Progenitor cell of endocrine pancreas (in vitro differentiated cells): ENCODE measurements at places on chromosomes 16 and 17.

GRCh38 chr17:79975498-79976134 is 60.1 kb downstream of the TBC1D16 start:
- H3K36me3 ChIP-seq = peaks cover 7% of the 10 kb centered on the region
- no peak for DNase-seq
- H3K4me1 ChIP-seq = peaks cover under 1% of the 10 kb centered on the region
- no peak overlapping the region for H3K27ac ChIP-seq
- no peak overlapping the region for H3K4me3 ChIP-seq
- H3K27me3 ChIP-seq = no peaks in the 10 kb centered on the region

GRCh38 chr17:1360975-1361374 is 39.0 kb downstream of the YWHAE start:
- H3K4me1 ChIP-seq = peaks cover 8% of the 10 kb centered on the region
- peak overlapping the region; percentile 65 for H3K27ac ChIP-seq
- no peak for DNase-seq
- H3K36me3 ChIP-seq = peaks cover 26% of the 10 kb centered on the region
- H3K4me3 ChIP-seq = no peak overlapping the region

GRCh38 chr17:10821054-10821453 is 16.8 kb downstream of the PIRT start:
- no peak overlapping the region for H3K27ac ChIP-seq
- DNase-seq = no peak
- no peak overlapping the region for H3K4me3 ChIP-seq
- H3K27me3 ChIP-seq = peaks cover 28% of the 10 kb centered on the region
- no peaks in the 10 kb centered on the region for H3K36me3 ChIP-seq

GRCh38 chr16:80684136-80684765 is 120.1 kb downstream of the CDYL2 start:
- H3K4me3 ChIP-seq = no peak overlapping the region
- DNase-seq = no peak
- no peaks in the 10 kb centered on the region for H3K27me3 ChIP-seq
- H3K4me1 ChIP-seq = no peaks in the 10 kb centered on the region

GRCh38 chr16:53031323-53031942 is 21.3 kb downstream of the CHD9NB start:
- H3K4me3 ChIP-seq = no peak overlapping the region
- H3K27ac ChIP-seq = no peak overlapping the region
- no peak for DNase-seq
- H3K4me1 ChIP-seq = peaks cover 3% of the 10 kb centered on the region
- no peaks in the 10 kb centered on the region for H3K27me3 ChIP-seq

GRCh38 chr17:73155410-73156165 is 9.2 kb upstream of the SSTR2 start:
- no peak overlapping the region for H3K4me3 ChIP-seq
- H3K27ac ChIP-seq = no peak overlapping the region
- DNase-seq = no peak
- peaks cover 52% of the 10 kb centered on the region for H3K27me3 ChIP-seq
- H3K36me3 ChIP-seq = no peaks in the 10 kb centered on the region

GRCh38 chr16:7236824-7237410 is 95.7 kb upstream of the RBFOX1 start:
- no peak for DNase-seq
- peaks cover 13% of the 10 kb centered on the region for H3K27me3 ChIP-seq
- no peak overlapping the region for H3K27ac ChIP-seq
- H3K36me3 ChIP-seq = no peaks in the 10 kb centered on the region

GRCh38 chr16:66918803-66919568 is at the start of gene CDH16:
Gene CDH16 (minus strand): TSS chr16:66918885. CDS start chr16:66918065, 820 bp downstream.
- peaks cover 56% of the 10 kb centered on the region for H3K27me3 ChIP-seq
- H3K4me3 ChIP-seq = no peak within 1 kb of the TSS
- peaks cover 2% of the 10 kb centered on the region for H3K4me1 ChIP-seq
- no peak within 1 kb of the TSS for H3K27ac ChIP-seq
- no peak for DNase-seq
